RWPE2 (cell line): ENCODE measurements at places on chromosomes 7 and 10.
A peak's percentile ranks its signal among the peaks of the same experiment; 100 is the strongest.

GRCh38 chr7:15603124-15603523, 41.3 kb upstream of the AGMO start:
- no peak for DNase-seq

GRCh38 chr7:4803397-4804241, 28.2 kb downstream of the AP5Z1 start:
- no peak for DNase-seq

DNA sequence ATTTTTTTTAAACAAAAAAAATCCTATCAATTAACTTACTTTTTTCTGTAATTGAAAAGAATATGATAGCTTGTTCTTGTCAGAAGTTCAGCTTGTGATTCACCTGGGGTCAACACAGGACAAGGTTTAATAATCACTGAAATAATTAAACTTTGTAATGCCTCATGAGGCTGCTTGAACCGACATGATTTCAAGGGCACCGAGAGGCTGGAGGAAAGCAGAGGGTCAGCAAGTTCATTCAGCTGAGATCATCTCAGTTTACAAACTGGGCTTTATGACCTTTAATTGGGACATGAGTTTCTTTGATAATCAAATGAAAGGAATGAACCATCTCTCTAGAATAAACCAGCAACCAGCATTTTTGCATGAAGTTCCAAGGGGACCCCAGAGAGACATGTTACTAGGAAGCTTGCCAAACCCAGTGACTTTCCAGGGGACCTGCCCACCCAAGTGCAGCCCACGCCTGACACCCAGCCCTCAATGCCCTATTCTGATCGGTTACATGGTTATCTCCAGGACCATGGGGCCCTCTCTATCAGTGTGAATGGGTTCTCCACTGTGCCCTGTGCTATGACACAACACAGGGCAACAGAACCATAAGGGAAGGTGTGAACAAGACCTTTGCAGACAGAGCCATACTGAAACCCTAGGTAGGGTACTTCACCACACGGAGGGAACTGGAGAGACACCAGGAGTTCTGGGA, 7.8 kb upstream of the CYP3A4 start:
- no peak for DNase-seq

DNA sequence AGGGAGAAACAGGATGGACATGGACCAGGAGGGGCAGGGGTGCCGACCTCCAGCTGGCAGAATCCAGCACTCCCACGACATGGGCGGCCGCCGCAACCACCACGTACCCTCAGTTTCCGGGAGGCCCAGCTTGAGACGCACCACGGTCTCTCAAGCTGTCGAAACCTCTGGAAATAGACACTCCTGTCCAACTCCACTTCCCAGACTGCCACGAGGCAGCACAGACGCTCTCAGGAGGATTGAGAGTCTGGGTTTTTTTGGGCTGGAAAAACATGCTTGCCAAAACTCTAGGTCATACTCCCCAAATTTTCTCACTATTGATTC, 37.9 kb upstream of the PDGFA start:
- DNase-seq: no peak

GRCh38 chr7:128739990-128740682, 977 bp downstream of the CALU start:
- no peak for DNase-seq

DNA sequence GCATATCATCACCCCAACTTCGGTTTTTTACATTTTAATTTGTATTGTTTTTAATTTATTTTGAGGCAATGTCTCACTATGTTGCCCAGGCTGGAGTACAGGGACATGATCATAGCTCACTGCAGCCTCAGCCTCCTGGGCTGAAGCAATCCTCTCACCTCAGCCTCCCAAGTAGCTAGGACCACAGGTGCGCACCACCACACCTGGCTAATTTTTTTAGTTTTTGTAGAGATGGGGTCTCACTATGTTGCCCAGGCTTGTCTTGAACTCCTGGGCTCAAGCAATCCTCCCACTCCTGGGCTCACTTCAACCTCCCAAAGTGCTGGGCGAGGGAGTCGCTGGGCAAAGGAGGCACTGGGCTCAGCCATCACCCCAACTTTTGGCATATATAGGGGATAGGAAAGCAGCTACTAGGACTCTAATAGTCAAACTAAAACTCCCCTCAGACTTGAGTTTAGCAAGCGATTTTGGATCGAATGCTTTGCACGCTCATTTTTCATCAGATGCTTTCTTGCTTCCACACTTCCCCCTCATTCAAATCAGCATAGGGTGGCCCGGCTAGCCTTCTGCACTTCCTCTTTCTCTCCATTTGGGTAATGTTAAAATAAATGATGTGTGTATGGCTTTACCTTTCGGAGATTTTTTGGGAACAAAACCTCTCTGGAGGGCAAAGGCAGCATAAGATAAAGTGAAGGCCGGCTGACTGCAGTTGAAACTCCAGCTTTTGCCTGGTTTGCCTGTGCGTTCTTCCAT, 20.8 kb upstream of the NMT2 start:
- DNase-seq: no peak

DNA sequence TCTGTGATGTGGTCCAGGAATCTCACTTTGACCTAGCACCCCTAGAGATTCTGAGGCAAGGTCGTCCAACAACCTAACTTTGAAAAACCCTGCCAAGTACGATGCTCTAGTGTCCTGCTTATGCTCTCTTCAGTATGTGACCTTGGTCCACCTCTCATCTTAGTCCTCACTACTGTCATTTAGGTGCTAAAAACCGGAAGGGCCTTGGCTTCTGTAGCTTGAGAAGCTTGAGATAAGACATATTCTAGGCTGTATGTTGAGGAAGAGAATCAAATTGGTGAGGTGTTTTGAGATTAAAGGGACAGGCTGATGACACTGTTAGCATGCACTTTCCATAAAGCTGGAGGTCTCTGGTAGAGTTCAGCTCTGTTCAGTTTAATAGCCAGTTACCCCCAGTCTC, 57.0 kb upstream of the MTPN start:
- DNase-seq: no peak

GRCh38 chr7:31107106-31108090, 55.3 kb downstream of the ADCYAP1R1 start:
- peak; percentile 44 for DNase-seq

DNA sequence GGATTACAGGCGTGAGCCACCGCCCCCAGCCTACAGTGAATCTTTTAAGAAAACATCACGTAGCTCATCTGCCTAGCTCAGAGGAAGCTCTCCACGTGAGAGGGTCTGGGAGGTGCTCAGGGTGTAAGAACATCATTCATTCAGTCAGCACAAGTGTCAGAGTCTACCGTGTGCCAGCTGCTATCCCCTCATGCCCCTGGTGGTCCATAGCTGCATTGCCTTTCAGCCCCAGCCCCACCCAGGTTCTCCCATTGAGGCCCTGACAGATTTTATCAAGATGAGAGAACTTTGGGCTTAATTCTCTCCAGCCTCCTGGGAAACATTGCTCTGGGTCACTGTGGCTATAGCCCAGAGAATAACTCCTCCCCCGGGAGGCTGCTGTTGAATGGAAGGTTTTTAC, 45.1 kb downstream of the ZNF503 start:
- DNase-seq: no peak

- DNase-seq: no peak
These were observed 97.9 kb upstream of the IKZF1 start for GRCh38 chr7:50206453-50207250.

GRCh38 chr7:90401989-90402388, 1.3 kb upstream of the CLDN12 start:
- DNase-seq: no peak

GRCh38 chr10:31318382-31318853, 598 bp upstream of the ZEB1 start:
- no peak for DNase-seq

DNA sequence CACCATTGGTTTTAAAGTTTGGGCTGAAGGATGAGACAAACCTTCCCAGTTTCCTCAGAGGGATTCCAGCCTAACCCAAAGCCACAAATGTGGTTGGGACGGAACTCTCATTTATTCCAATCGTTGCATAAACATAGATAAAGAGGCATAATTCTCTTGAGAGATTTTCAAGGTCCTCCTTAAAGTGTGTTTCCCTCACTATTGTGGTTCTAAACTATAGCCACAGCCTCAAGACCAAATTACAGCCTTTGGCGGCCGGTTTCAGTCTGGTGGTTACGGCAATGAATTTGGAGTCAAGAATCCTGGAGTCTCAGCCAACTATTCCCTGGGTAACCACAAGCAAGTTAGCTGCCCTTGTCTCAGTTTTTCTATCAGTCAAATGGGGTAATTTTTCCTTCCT, 42.6 kb downstream of the SEM1 start:
- DNase-seq: no peak

DNA sequence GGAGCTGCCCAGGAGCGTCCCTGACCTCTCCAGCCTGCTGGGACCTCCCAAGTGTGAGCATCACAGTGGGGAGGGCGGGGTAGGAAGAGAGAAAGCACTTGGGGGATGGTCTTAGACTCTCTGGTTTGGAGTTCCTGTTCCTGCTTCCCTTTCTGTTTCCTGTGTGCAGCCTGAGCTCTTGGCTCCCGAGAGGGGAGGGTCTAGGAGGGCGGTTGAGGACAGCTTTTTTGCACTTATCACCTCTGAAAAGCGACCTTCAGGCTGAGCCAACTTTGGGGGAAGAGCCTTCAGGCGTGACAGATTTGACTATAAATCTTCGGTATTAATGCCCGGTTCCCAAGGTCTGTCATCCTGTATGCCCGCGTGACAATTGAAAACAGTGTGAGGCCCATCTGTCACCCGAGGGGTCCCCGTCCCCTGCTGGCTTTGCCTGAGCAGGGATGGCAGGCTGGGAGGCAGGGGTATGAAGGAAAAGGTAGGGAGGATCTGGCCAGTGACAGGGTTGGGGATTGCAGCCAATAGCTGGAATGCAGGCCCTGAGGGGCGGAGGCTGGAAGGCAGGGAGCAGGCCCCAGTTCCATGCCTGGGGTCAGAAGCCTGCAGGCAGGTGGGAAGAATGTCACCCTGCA, 78.6 kb downstream of the CDH23 start:
- DNase-seq: no peak

DNA sequence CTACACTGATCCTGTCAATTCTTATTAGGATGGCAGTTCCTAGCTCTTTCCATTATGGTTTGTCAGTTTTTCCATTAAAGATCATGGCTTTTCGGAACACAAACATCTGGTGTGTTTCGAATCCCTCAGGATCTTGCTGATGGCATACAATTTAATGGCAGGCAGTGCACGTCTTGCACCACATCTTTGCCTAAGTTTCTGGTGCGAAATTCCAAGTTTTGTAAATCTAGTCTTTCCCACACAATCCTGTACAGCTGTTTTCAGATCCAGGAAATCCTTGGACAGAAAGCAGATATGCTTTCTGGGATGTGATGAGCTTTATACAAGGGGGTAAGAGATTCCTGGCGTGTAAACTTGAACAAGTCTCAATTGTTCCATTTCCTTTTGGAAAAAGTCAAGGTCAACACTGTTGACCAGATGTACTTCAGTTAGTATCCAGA, 224.3 kb upstream of the PHYHIPL start:
- DNase-seq: no peak

DNA sequence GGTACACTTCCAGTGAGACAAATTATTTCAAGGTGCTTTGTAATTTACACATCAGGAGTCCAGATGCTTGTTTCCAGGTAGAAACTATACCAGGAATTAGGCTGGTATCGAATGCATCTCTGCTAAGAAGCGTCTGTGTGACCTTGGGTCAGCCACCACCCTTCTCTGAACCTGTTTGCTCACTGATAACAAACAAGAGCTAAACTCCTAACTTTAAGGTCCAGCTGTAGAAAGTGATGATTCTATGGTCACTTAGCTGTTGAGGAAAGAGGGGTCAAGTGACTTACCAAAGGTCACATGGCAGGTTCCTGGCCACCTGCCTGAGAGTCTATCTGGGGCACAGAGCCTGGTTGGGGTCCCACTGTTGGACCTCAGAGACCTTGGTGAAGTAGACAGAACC, 95.4 kb downstream of the HIF1AN start:
- no peak for DNase-seq

- no peak for DNase-seq
These were observed 58.8 kb upstream of the MAGI2 start for GRCh38 chr7:79512261-79512660.

DNA sequence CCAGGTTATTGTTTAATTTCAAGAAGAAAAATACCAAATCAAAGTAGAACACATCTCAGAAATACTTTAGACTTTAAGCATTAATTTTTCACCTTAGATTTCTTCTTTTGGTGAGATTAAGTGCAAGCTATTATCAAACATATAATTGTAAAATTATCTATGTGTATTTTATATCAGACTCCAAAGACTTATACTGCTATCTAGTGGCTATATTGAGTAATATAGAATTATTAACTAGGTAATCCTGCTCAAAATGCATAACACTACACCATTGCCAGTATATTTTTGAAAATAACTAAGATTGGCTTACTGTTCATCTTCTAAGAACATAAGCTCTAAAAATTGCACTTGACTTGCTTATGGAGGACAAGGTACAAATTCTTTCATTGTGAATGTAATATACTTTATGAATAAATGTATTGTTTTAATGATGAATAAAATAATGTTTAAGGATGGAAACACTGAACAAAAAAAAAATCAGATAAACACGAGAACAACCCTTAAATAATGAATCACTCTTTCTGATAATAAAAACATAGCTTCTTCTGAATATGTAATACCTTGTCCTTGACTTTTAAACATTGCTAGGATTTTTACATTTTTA, 86.7 kb upstream of the GNAI1 start:
- DNase-seq: no peak

DNA sequence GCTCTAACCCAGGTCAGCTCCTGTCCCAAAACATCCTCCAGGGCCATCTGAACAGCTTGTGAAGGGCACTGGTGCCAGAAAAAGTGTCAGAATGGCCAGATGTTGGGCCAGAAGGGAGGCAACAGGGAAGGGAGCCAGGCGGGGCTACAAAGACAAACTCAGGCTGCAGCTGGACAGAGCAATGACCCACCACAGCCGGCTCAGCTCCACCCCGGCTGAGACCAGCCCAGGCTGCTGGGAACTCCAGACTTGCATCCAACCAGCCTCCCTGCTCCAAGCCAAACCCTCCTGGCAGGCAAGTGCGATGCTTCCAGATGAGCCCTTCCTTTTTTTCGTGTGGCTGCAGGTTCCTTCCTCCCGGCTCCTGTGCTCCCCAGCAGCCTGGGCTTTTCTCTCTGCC, 466.9 kb downstream of the PTPRN2 start:
- peak; percentile 32 for DNase-seq

GRCh38 chr7:1933066-1933750, 263.1 kb downstream of the ELFN1 start:
- DNase-seq: no peak
